Hepatocyte (in vitro differentiated cells): ENCODE measurements at places on chromosomes 11 and 22. TPM values are rescaled to one million over a fixed set of nuclear protein-coding genes. Genes with fewer than 3 reads are reported as not detected.

GRCh38 chr11:81907996-81908395 lies 825.7 kb downstream of the FAM181B start:
- DNase-seq = no peak

ATL3 gene
- 30.1 and 36.2 TPM in 2 replicates for total RNA-seq

TECTA gene
- total RNA-seq = 0.12 and 0.50 TPM in 2 replicates

GPR83 gene
- total RNA-seq = 0.08 TPM in 1 of 2 replicates, not detected in the other

- peak; percentile 46 for DNase-seq
These were observed 300.6 kb downstream of the DDX10 start for GRCh38 chr11:108965306-108966001.

IGLL1 gene
- total RNA-seq = not detected in 2 replicates

MUC2 gene
- 6.7 and 18.2 TPM in 2 replicates for total RNA-seq

DGAT2 gene
- total RNA-seq = 52.6 and 60.5 TPM in 2 replicates

GRCh38 chr11:121070951-121071845 lies 29.8 kb upstream of the TECTA start:
- no peak for DNase-seq

DNA sequence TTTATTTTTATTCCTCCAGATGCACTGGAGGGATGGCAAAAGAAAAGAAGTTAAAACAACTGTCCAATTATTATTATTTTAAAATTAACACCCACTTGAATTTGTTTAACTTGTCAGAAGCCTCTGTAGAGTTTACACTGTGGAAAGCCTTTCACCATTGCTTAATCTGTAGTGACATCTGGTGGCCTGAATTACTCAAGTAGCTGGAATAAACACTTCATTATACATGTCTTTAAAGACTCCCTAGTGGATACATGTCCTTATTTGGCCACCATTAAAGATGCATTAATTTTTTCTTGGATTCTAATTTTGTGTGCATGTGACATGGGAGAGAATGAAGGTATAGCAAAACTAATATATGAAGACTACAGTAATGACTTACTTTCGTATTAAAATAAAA lies 1496.5 kb downstream of the FAM181B start:
- peak; percentile 63 for DNase-seq

- DNase-seq = peak; percentile 78
These were observed at the start of gene HTR3A for GRCh38 chr11:113974741-113975470. Gene HTR3A (plus strand): TSS chr11:113975108. CDS start chr11:113975326, 218 bp downstream.

GRCh38 chr11:534396-535209 lies 773 bp downstream of the HRAS start:
- DNase-seq = peak; percentile 55

P2RX6 gene
- 3.3 and 14.4 TPM in 2 replicates for total RNA-seq

GRCh38 chr22:30077279-30077880 lies 2.9 kb upstream of the HORMAD2 start:
- DNase-seq = peak; percentile 35

GRCh38 chr11:65071907-65072630 lies 11.8 kb downstream of the CDCA5 start:
- no peak for DNase-seq

NARS2 gene
- 19.1 and 24.3 TPM in 2 replicates for total RNA-seq

- peak; percentile 83 for DNase-seq
These were observed 4.3 kb upstream of the CCND1 start for GRCh38 chr11:69636512-69637197.

GRCh38 chr22:47369431-47370015 lies 607.1 kb downstream of the TBC1D22A start:
- DNase-seq = no peak

CELSR1 gene
- 5.8 and 8.7 TPM in 2 replicates for total RNA-seq

GRCh38 chr11:2538951-2539350 lies 94.1 kb downstream of the KCNQ1 start:
- no peak for DNase-seq

MUC15 gene
- 0.32 and 0.73 TPM in 2 replicates for total RNA-seq

MRGPRE gene
- not detected in 2 replicates for total RNA-seq

DNA sequence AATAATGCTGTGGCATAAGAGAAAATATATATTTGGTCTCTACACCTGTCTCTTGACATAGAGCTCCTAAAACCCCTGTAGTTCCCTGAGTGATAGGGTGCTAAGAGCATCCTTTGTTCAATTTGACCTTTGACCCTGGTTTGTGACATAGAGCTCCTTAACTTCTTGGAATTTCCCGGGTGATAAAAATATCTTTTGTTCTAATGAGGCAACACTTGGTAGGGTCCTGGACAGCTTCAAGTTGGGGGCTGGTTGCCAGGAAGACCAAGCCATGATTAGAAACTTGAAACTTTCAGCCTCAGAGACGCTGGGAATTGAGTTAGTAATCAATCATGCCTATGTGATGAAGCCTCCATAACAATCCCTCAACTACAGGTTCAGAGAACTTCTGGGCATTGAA lies 105.4 kb downstream of the CASP12 start:
- DNase-seq = no peak
